CD4-positive, alpha-beta T cell treated with Interleukin-2 at 100 ng/mL for 4 hours (primary cell): ENCODE measurements at places on chromosomes 3 and 15.

- no peak for DNase-seq
Measured at GRCh38 chr3:196947136-196947859, 5.0 kb upstream of the NCBP2 start.

DNA sequence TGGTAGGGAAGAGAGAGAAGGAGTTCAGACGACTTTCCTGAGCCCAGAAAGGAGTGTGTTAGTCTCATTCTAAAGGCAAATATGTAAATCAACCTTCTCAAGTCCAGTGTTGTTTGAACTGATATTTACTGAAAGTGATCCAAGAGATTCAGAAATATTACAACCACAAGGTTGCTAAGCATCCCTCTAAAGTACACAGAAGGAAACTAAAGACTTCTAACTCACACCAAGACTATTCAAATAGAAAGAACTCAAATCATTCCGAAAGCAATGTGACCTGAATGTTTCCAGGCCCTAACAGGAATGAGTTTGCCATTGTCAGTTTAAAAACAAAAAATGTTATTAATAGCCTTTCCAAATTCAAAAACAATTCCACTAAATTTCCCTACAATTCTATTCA is 56.9 kb upstream of the VGLL3 start:
- DNase-seq: no peak

- no peak for DNase-seq
Measured at GRCh38 chr3:59481776-59482400, 432.1 kb upstream of the CFAP20DC start.

- no peak for DNase-seq
Measured at GRCh38 chr15:101528108-101528916, 38.8 kb upstream of the PCSK6 start.
